ENCODE measurements at places on chromosomes 3 and 15.

- DNase-seq, result no peak
Observed at GRCh38 chr3:100782348-100782747, 73.1 kb downstream of the TFG start.

GRCh38 chr15:48440084-48440483 is 108.9 kb downstream of the DUT start:
- DNase-seq, result no peak

DNA sequence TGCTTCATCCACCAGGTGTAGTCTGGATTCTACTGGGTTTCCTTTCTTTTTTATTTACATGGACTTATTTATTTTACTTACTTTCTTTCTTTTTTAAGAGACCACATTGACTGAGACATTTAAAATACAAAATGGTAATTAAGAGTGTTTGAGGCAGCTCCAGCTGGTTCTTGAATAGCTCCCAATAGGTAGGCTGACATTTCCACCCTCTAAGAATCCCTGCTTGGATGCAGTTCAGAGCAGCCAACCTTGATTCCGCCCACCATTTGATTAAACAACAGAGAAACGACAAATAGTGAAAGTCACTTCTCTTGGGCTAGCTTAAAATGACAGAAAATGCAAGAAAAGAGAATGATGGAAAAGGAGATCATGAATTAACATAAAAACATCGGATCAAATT is 270.5 kb downstream of the TUSC7 start:
- no peak for DNase-seq

DNA sequence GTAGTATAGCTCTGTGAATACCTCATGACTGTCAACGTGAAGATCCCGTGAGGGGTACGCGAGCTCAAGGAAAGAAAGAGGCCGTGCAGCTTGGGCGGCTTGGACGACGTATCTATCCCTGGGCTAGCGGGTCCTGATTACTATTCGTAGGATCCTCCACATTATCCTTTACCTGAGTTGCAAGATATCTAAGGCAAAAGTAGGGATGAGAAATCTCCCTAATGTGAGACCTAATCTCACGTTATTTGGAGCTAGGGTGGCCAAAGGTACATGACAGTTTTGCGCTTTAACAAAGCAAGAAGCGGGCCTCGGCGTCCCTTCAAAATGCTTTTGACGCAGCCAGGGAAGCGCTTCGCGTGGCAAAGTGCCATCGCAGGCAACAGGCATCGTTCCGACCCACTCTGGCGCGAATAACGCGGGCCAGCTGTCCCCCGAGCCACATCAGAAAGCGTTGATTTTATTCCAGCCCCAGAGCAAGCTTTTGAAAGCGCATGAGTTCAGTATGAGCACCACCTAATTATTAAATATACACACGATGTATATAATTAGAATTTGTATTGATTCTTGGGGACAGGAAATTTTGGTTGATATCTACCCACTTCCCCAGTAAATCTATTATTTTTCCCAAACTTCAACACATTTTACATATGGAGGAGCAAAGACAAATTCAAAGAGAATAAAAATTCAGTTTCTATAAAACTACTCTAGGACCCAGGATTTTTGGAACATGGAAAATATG is 2.5 kb upstream of the EOMES start:
- DNase-seq, result no peak

DNA sequence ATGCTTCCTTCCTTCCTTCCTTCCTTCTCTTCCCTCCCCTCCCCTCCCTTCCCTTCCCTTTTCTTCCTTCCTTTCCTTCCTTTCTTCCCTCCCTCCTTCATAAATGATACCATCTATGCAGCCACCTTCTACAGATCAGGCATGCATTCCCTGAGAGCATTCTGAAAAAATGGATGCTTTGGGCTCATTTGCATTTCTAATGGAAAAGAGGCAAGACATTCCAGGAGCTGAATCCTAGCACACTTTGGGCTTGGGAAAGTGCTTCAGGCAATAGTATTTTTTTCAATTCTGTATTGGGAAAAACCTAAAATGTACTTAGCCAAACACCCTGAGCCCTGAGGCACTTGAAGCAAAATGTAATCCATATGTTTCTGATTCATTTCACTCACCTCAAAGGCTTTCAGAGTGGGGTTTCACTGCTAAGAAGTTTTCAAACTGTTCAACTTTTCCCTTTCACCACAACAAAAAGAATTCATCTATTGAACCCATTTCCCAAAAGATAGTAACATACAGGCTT is 220.1 kb upstream of the RORA start:
- no peak for DNase-seq

GRCh38 chr3:78838362-78838761 is 929.4 kb downstream of the ROBO1 start:
- DNase-seq, result no peak

- peak; percentile 20 for DNase-seq
Observed at GRCh38 chr3:171049861-171050444, 23.4 kb upstream of the SLC2A2 start.

- no peak for DNase-seq
Observed at GRCh38 chr3:97438131-97438530, 326.4 kb upstream of the ARL6 start.

- no peak for DNase-seq
Observed at GRCh38 chr3:35965908-35966307, 326.6 kb downstream of the ARPP21 start.

GRCh38 chr3:5806192-5806591 is 618.7 kb downstream of the EDEM1 start:
- no peak for DNase-seq

Measured in T-helper 9 cell (primary cell).